ENCODE measurements at places on chromosomes 16 and 17. TPM values are rescaled to one million over a fixed set of nuclear protein-coding genes. Genes with fewer than 3 reads are reported as not detected.
A peak's percentile ranks its signal among the peaks of the same experiment; 100 is the strongest.

Gene TBC1D3I
- 0.18 TPM for total RNA-seq

Gene GAS2L2
- not detected for total RNA-seq

GRCh38 chr17:17015230-17015629 is 27.0 kb upstream of the MPRIP start:
- no peak for DNase-seq

- peak; percentile 71 for DNase-seq
Observed at GRCh38 chr17:81536299-81537290, 8.4 kb downstream of the FSCN2 start.

- no peak for DNase-seq
Observed at GRCh38 chr16:5069048-5069447, 2.6 kb upstream of the ALG1 start.

DNA sequence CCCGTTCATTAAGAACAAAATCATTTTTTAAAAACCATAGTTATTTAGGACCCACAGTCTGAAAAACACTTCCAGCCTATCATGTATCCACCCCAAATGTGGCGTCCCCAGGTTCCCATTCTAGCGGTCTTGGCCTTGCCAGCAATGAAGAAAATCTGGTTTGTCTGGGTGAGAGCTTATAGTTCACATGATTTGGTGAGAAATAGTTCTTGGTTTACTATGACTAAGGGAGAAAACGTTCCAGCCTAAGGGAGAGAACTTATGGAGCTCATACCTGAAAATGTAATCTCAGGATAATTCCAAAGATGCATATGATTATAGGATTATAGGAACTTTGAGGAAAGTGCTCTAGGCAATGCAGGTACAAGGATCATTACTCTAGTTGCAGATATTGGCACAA is 4.8 kb downstream of the MARVELD3 start:
- DNase-seq = no peak

- DNase-seq = no peak
Observed at GRCh38 chr16:19109288-19109664, 4.5 kb upstream of the ITPRIPL2 start.

GRCh38 chr16:57175896-57176295 is 9.9 kb downstream of the PSME3IP1 start:
- DNase-seq = no peak

DNA sequence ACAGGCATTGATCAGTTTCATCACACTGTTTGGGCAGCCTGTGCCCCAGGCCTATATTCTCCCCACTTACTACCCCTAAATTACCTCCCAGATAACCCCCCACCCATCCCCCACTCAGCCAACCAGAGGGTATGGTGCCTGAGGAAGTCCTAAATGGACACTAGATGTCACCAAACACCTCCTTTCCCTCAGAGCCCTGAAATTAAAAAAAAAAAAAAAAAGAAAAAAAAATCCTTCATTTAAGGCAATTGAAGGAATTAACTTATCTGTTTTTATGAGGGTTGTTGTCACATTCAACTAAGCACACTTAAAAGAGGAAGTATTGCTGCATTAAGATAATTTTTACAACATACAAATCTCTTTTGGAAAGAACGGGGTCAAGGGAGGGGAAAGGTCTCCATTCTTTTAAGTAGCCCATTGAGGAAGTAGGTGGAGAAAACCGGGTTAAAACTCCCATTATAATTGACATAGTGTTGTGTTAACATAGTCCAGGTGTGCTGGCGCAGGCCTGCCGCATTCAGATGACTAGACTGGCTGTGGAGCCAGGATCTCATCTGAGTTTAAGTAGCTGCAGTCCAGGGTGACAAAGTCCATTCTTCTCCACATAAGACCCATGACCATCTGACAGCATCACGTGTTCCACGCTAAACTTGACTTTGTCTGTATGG is 46.3 kb downstream of the SNX11 start:
- DNase-seq = no peak

- DNase-seq = no peak
Observed at GRCh38 chr17:71757156-71757555, 363.7 kb upstream of the SOX9 start.

DNA sequence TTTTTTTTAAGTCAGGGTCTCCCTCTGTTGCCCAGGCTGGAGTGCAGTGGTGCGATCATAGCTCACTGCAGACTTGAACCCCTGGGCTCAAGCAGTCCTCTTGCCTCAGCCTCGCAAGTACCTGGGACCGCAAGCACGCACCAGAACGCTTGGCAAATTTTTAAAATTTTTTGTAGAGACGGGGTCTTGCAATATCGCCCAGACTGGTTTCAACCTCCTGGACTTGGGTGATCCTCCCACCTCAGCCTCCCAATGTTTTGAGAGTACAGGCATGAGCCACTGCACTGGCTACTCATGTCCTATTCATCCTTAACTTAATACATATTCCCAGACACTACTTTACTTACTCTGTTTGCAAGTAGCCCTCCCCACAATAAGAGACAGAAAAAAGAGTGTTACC is 16.3 kb upstream of the RBL2 start:
- no peak for DNase-seq
